ENCODE measurements at places on chromosomes 4 and X. TPM values are rescaled to one million over a fixed set of nuclear protein-coding genes. Genes with fewer than 3 reads are reported as not detected.

GRCh38 chr4:42568610-42569207 lies 88.2 kb downstream of the ATP8A1 start:
- H3K27me3 ChIP-seq: no peaks in the 10 kb centered on the region
- no peak overlapping the region for H3K27ac ChIP-seq
- H3K4me1 ChIP-seq: no peaks in the 10 kb centered on the region
- no peaks in the 10 kb centered on the region for H3K36me3 ChIP-seq
- no peak for DNase-seq

DNA sequence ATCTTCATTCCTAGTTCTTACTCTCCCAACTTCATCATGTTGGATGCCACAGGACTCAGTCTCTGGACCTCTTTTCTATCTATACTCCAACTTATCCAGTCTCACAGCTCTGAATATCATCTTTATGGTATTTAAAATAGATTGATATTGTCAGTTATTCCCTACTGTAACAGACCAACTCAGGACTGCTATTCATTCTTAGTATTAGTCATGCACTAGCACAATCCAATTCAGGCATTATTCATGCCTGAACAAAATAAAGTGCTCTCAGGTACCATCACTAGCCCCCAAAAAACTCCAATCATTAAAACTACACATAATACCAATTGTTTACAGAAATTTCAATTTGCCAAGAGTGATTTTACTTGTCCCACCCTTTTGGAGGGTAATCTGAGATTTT lies 37.7 kb downstream of the FRYL start:
- H3K4me3 ChIP-seq: no peak overlapping the region
- DNase-seq: no peak
- H3K27me3 ChIP-seq: no peaks in the 10 kb centered on the region
- H3K27ac ChIP-seq: no peak overlapping the region
- H3K36me3 ChIP-seq: no peaks in the 10 kb centered on the region
- H3K4me1 ChIP-seq: peaks cover 34% of the 10 kb centered on the region

CXorf65 gene
- total RNA-seq: not detected

SERTM2 gene
- 0.50 TPM for total RNA-seq

LONRF3 gene
- 23.0 TPM for total RNA-seq

GRCh38 chr4:93179044-93179443 lies 649.5 kb upstream of the ATOH1 start:
- no peaks in the 10 kb centered on the region for H3K27me3 ChIP-seq
- DNase-seq: no peak
- H3K4me1 ChIP-seq: no peaks in the 10 kb centered on the region
- no peaks in the 10 kb centered on the region for H3K36me3 ChIP-seq
- no peak overlapping the region for H3K4me3 ChIP-seq

Data from left lung (tissue), 14 donors.